ENCODE measurements at places on chromosomes 6 and 20. TPM values are rescaled to one million over a fixed set of nuclear protein-coding genes. Genes with fewer than 3 reads are reported as not detected.

Gene PRKN
- total RNA-seq, result 0.02 TPM

Gene AGER
- 1.4 TPM for total RNA-seq

Gene LGSN
- total RNA-seq, result 3.3 TPM

Gene PAK5
- not detected for total RNA-seq

Gene RAB32
- total RNA-seq, result 46.0 TPM

Gene B3GALT4
- 0.93 TPM for total RNA-seq

Gene LINC00237
- total RNA-seq, result not detected

Gene ESR1
- total RNA-seq, result not detected

Gene SF3B5
- 210 TPM for total RNA-seq

Gene FAM83D
- 74.4 TPM for total RNA-seq

Gene GSTA3
- not detected for total RNA-seq

Gene AFG1L
- 2.7 TPM for total RNA-seq

Gene SLC2A4RG
- 97.3 TPM for total RNA-seq

Gene ROS1
- total RNA-seq, result 0.13 TPM

Gene CYB5R4
- 24.0 TPM for total RNA-seq

Gene PNLDC1
- 0.06 TPM for total RNA-seq

Gene C6orf58
- 0.15 TPM for total RNA-seq

Gene COL21A1
- total RNA-seq, result 0.76 TPM

Gene PLAGL1
- 7.7 TPM for total RNA-seq

Gene POPDC3
- total RNA-seq, result 26.4 TPM

Gene KCNK17
- not detected for total RNA-seq

Gene GGTLC1
- not detected for total RNA-seq

Gene GABRR2
- total RNA-seq, result 0.05 TPM

Gene ARHGAP18
- total RNA-seq, result 4.5 TPM

Gene OR12D3
- total RNA-seq, result not detected
